ENCODE measurements at places on chromosomes 3 and 15.
A peak's percentile ranks its signal among the peaks of the same experiment; 100 is the strongest.

- H3K36me3 ChIP-seq, result peaks cover 2% of the 10 kb centered on the region
- no peak within 1 kb of the TSS for H3K4me3 ChIP-seq
- no peak within 1 kb of the TSS for H3K27ac ChIP-seq
- DNase-seq, result peak; percentile 49
- H3K27me3 ChIP-seq, result peaks cover 51% of the 10 kb centered on the region
Measured at GRCh38 chr15:28098766-28099554, at the start of gene OCA2. Gene OCA2, minus strand, starts transcription at chr15:28099315. Its CDS starts 17,441 bp downstream, at chr15:28081874.

GRCh38 chr3:147816752-147817151 is 407.6 kb downstream of the ZIC1 start:
- DNase-seq, result no peak
- no peak overlapping the region for H3K4me3 ChIP-seq
- H3K27me3 ChIP-seq, result no peaks in the 10 kb centered on the region
- H3K27ac ChIP-seq, result no peak overlapping the region
- no peaks in the 10 kb centered on the region for H3K36me3 ChIP-seq

DNA sequence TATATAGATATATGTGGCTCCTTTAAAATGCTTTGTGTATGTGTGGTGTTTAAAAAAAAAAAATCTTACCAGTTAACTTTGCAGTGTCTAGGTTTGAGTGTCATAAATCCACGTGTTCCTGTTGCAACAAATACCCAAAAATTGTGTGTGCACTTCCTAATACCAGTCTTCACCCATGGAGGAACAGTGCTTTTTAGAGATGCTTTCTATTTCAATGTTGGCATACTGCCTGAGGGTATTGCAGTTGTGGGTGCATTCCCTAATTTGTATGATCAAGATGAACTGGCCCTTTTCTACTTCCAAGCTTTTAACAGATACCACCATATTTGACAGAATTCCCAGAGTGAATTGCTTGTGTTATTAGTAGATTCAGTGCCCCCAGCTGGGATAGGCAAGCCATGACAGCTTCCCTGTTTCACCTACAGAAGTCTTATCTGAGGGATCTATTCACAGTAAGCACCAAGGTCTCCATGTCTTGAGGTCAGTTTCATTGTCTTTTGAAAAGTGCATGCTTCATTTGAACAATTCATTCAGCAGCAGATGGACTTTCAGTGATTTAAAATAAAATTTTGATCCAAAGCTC is 68.9 kb upstream of the GOLGA6B start:
- no peaks in the 10 kb centered on the region for H3K27me3 ChIP-seq
- H3K4me3 ChIP-seq, result no peak overlapping the region
- no peak overlapping the region for H3K27ac ChIP-seq
- H3K36me3 ChIP-seq, result peaks cover 22% of the 10 kb centered on the region
- H3K4me1 ChIP-seq, result no peaks in the 10 kb centered on the region
- no peak for DNase-seq

GRCh38 chr15:61612111-61612510 is 383.0 kb upstream of the RORA start:
- no peaks in the 10 kb centered on the region for H3K4me1 ChIP-seq
- H3K4me3 ChIP-seq, result no peak overlapping the region
- no peak overlapping the region for H3K27ac ChIP-seq
- peaks cover 8% of the 10 kb centered on the region for H3K27me3 ChIP-seq
- H3K36me3 ChIP-seq, result no peaks in the 10 kb centered on the region

Measured in activated CD4-positive, alpha-beta T cell treated with anti-CD3 and anti-CD28 coated beads, Interleukin-2, amount 10 ng/mL, durations not matched to agents 7 days and 5 days (primary cell).